ENCODE measurements at places on chromosomes 13 and 19. TPM values are rescaled to one million over a fixed set of nuclear protein-coding genes. Genes with fewer than 3 reads are reported as not detected.

Gene SBK2
- total RNA-seq: 0.69 TPM

Gene ADAMTSL5
- 20.6 TPM for total RNA-seq

Gene CFAP97D2
- total RNA-seq: not detected

Gene ZNF93
- 8.9 TPM for total RNA-seq

Gene SYNE4
- 1.1 TPM for total RNA-seq

Gene MBD3L2
- not detected for total RNA-seq

Gene SERTM1
- total RNA-seq: not detected

Gene PCSK4
- 9.9 TPM for total RNA-seq

Gene CD37
- 0.33 TPM for total RNA-seq

Gene LDLR
- 203 TPM for total RNA-seq

Gene LRRC4B
- 0.57 TPM for total RNA-seq

Gene DIRAS1
- 18.5 TPM for total RNA-seq

Gene ELL
- total RNA-seq: 18.6 TPM

Gene LILRB3
- total RNA-seq: 0.18 TPM

Gene ACTMAP
- 5.5 TPM for total RNA-seq

Gene LILRA1
- total RNA-seq: not detected
